Fibroblast of lung (primary cell): ENCODE measurements at places on chromosomes 6 and 20. TPM values are rescaled to one million over a fixed set of nuclear protein-coding genes. Genes with fewer than 3 reads are reported as not detected.

GRCh38 chr6:128572294-128572693, 51.9 kb upstream of the PTPRK start:
- H3K4me3 ChIP-seq = no peak overlapping the region
- H3K4me1 ChIP-seq = peaks cover 7% of the 10 kb centered on the region
- H3K27me3 ChIP-seq = no peaks in the 10 kb centered on the region
- H3K36me3 ChIP-seq = no peaks in the 10 kb centered on the region

- DNase-seq = peak; percentile 21
- H3K27ac ChIP-seq = no peak overlapping the region
- no peak overlapping the region for H3K4me3 ChIP-seq
- H3K27me3 ChIP-seq = peaks cover 10% of the 10 kb centered on the region
Observed at GRCh38 chr20:3068986-3069900, 2.2 kb upstream of the OXT start.

- no peak overlapping the region for H3K4me3 ChIP-seq
- no peak overlapping the region for H3K27ac ChIP-seq
- DNase-seq = peak; percentile 38
- no peaks in the 10 kb centered on the region for H3K27me3 ChIP-seq
Observed at GRCh38 chr6:56572788-56573471, 69.8 kb downstream of the DST start.

GRCh38 chr20:10790013-10790412, 116.2 kb upstream of the JAG1 start:
- H3K36me3 ChIP-seq = no peaks in the 10 kb centered on the region
- DNase-seq = no peak
- H3K27me3 ChIP-seq = no peaks in the 10 kb centered on the region
- H3K4me3 ChIP-seq = no peak overlapping the region
- no peaks in the 10 kb centered on the region for H3K4me1 ChIP-seq

The ZBTB24 gene
- 8.0 and 8.6 TPM in 2 replicates for total RNA-seq
